ENCODE measurements at places on chromosomes 7 and 10. TPM values are rescaled to one million over a fixed set of nuclear protein-coding genes. Genes with fewer than 3 reads are reported as not detected.
A peak's percentile ranks its signal among the peaks of the same experiment; 100 is the strongest.

GRCh38 chr7:158815083-158815799 is 14.1 kb downstream of the ESYT2 start:
- DNase-seq: no peak

DNA sequence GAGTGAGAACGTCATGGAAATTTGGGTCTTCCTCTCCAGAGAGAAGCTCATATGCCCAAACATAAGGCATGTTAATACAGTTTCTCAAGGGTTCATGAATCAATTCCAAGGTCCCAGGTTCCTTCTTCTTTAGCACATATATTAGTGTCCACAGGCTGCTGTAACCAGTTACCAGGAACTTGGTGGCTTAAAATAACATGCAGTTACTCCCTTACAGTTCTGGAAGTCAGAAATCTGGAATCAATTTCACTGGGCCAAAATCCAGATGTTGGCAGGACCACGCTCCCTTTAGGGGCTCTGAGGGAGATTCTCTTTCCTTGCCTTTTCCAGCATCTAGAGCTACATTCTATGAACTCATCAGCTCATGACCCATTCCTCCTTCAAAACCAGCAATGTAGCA is 64.8 kb downstream of the MRC1 start:
- DNase-seq: no peak

DNA sequence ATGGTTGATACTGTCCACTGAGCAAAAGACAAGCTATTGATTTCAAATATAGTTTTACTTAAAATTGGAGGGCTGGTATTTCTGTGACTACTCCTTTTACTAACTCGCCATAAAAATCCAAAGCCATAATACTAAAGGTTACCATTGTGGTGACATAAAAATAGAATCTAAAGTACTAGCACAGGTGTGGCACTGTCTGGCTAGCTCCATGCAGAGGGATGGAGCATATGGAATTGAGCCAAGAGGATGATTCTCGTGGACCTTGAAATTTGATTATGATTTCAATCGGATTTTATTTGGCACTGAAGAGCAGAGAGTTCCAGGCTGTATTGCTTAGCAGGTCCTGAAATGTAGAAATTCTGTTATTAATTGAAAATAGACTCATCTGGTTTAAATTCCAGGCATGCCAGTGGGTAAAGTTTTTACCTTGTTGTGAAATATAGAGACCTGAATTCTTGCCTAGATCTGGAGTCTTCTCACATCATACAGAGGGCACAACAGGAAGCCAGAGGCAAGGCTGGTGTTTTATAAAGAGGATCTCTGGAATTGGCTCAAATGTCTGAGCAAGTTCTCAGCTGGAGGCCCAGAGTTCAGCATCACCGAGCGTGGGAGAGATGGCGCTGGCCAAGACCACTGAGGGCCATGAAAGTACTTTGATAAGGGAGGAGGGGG is 29.9 kb upstream of the DLD start:
- no peak for DNase-seq

DNA sequence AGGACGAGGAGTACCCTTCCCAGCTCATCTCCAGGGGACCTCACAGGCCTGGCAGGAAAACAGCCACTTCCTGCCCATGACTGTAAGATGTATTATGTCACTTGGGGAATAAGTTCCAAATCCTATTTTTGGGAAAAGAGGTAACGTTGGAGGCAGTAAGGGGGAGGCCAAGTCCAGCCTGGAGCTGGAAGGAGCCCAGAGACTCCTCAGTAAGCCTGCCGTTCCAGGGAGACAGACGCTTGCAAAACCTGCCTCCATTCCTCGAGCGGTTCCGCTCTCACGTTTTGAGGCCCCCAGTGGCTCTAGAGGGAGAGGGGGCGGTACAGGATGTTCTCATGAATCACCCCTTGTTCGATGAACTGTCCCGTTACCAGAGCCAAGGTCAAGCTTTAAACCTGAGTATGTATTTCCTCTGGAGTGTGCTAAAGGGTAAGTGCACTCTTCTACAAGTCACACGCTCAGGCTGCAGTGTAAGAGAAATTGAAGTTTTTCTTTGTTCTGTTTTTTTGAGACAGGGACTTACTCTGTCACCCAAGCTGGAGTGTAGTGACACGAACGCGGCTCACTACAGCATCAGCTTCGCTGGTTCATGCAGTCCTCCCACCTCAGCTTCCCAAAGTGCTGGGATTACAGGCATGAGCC is 45.5 kb upstream of the CYTH3 start:
- peak; percentile 76 for DNase-seq

DNA sequence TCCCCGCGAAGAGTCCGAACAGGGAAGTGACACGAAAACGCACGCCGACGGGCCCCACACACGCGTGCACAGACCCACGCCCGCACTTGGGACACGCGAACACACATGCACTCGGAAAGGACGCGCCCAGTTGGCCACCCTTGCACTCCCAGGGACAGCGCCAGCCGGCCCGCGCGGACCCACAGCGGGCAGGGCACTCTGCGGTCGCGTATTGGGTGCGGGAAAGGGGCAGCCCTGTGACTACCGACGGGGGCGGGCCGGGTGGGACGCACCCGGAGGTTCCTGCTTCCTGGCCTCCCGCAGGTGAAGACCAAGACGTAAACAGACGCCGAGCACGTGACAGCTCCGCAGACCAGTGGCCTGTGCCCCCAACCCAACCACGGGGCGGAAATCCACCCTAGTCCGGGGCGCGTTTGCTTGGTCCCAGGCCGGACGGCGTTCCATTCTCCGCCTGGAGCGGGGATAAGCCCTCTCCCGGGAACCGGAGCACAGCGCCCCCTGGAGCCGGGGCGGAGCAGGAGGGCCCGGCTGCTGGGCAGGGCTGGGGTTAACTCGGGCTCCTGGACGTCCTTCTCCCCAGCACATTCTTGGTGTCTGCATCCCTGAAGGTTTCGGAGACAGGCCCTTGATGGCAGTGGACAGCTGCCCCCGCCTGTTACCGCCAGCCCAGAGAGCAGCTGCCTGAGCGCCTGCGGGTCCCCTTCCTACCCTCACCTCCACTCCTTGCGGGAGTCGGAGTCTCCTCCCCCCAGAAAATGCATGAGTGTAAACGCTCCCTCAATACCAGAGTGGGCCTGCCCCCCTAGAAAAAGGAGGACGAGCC is 2.0 kb upstream of the LZTS2 start:
- DNase-seq: peak; percentile 77

- DNase-seq: no peak
These were observed 91.1 kb downstream of the OR13A1 start for GRCh38 chr10:45224219-45224841.

DNA sequence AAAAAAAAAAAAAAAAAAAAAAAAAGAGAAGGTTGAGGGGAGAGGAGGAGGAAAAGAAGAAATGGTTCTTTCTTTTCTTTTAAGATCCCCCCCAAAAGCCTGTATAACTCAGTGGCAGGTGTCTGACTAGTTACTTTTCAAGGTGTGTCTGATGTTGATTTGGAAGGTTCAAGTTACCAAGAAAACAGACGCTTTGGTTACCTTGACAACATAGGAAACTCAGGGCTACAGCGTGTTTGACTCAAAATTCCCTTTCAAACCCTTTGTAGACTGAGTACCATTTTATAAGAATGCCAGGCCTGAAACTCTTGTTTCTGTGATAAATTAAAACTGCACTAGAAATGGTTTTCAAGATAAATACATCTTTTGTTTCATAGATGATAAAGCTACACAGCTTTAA is 286.8 kb downstream of the SKIDA1 start:
- no peak for DNase-seq

DNA sequence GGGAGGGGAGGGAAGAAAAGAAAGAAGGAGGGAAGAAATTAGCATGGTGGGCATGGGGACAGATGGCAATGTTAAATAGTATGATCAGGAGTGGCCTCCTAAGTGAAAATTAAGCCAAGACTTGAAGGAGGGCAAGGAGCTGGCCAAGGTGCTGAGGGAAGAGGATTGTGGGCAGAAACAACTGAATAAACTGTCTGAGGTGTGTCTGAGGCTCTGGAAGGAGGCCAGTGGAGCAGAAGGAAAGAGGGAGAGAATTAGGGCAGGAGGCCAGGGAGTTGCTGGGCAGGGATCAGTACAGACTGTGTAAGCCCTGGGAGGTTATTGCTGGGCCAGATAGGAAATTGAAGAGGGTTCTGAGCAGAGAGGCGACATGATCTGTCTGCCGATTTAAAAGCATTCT is 40.6 kb upstream of the VKORC1L1 start:
- no peak for DNase-seq

- peak; percentile 20 for DNase-seq
These were observed 131.6 kb downstream of the PKD1L1 start for GRCh38 chr7:47816647-47817046.

Gene ARF5
- 146 TPM for total RNA-seq

Gene EBF3
- total RNA-seq: under 0.01 TPM

Gene TET1
- 0.60 TPM for total RNA-seq

Gene TAC1
- total RNA-seq: not detected

Gene ITIH2
- not detected for total RNA-seq

Gene CACNA2D1
- 7.6 TPM for total RNA-seq
